Inflammatory macrophage treated with lipopolysaccharide for 4 hours (primary cell): ENCODE measurements at places on chromosomes 11 and 22.

GRCh38 chr11:27697679-27698275 is 2.5 kb downstream of the BDNF start:
- no peak for DNase-seq

DNA sequence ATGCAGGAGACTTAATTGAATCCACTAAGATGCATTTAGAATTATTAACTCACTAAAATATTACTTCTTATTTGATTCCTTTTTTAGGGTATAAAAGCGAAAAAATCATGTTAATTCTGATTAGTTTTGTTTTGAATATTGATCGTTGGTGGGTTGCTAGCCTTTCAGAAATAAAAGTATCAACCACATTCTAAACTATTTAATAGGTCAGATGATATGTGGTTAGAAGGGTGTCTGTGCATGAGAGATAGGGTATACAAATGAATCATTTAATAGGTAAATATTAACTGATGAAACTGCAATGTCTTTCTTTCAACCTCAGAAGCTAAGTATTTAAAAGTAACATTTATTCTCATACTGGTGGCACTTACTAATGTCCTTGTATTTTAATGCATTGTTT is 515.1 kb downstream of the CNTN5 start:
- DNase-seq: no peak

- DNase-seq: no peak
These were observed at the start of gene KREMEN1 for GRCh38 chr22:29072979-29073617. KREMEN1 (plus strand) TSS chr22:29073035; CDS start chr22:29073131, 96 bp downstream.

DNA sequence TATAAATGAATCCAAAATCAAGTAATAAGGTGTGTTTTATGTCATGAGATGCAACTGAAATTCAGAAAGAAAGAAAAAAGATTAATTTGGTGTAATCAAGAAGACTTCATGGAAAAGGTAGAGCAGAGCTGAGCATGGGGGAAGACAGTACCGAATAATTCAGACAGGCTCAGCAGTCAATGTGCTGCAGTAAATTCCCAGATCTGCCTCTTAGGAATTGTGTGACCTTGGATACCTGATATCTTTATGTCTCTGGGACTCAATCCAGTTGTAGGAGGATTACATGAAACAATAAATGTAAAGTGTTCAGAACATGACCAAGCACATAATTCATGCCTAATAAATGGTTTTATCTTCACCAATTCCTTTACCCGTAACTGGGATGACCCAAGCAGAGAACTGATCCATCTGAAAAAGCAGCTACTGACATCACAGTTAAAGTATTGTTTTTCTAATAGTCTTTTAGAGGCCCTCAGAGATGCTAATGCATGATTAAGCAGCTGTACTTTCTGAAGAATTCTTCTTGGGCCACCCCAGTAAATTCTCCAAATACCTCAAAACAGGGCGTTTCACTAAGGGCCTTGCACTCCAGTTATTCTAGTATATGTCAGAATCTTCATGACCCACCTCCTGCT is 7.8 kb downstream of the MS4A12 start:
- no peak for DNase-seq

GRCh38 chr11:108886660-108887009 is 221.8 kb downstream of the DDX10 start:
- DNase-seq: no peak

DNA sequence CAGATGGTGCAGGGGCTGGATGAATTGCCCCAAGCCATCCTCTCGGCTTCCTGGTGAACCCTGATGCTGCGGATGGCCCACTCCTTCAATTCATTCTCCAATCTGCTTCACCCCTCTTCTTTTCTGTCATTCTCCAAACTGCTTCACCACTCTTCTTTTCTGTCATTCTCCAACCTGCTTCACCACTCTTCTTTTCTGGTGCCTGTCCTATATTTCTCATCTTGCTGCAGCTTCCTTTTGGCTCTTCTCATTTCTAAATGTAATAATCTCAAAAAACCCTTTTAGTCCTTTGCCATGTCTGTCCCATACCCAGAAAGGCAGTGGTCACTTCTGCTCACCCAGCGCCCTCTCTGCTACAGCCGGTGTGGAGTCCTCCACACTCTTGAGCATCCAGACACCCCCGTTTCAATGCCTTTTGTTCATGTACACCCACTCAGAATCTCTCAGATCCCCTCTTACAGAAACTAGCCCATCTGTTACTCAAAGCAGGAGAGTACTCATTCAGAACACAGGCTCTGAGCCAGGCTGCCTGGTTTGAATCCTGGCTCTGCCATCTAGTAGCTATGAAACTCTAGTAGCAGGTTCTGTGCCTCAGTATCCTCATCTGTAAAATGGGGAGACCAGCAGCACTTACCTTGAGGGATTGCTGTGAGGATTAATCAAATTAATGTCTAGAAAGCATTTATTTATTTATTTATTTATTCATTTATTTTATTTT is 14.9 kb downstream of the SERPIND1 start:
- DNase-seq: no peak

DNA sequence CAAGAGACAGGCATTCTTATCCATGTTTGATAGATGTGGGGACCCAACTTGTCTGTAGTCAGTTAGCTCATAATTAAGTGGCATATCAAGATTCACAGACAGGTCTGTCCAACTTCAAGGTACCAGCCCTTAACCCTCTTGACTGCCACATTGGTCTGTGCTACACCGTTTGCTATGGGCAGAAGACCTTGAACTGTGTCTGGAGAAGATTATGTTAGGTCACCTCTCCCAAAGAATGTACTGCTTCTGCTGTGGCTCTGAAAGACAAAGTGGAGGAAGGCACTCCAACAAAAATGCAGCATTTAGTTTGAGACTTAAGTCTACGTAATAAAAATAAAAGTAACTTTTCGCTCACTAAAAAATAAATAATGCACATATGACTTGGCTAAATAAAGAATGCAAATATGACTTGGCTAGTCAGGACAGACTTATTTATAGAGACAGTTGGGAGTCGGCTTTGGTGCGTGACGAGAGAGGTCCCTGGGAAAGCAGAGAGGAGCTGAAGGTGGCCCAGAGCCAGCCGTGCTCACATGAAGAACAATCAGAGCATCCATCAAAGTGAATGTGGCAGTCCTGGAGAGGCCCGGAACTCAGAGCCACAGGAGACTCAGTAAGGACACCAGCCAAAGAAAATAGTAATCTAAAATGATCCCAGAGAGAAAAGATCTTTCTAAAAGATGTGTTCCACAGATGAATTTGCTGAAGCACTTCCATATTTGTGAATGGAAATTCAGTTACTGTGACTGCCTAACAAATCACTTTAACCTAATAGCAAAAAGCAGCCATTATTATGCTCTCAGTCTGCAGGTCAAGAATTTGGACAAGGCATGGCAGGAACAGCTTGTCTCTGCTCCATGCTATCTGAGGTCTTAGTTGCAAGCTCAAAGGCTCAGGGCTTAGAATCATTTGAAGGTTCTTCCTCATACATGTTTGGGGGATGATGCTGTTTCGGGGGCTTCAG is 35.0 kb downstream of the CWC15 start:
- no peak for DNase-seq

- DNase-seq: no peak
These were observed 129.9 kb downstream of the CTTN start for GRCh38 chr11:70528046-70528793.

GRCh38 chr22:22836635-22837034 is 51.0 kb upstream of the IGLL5 start:
- peak; percentile 91 for DNase-seq
